ENCODE measurements at places on chromosomes 6 and 20.

DNA sequence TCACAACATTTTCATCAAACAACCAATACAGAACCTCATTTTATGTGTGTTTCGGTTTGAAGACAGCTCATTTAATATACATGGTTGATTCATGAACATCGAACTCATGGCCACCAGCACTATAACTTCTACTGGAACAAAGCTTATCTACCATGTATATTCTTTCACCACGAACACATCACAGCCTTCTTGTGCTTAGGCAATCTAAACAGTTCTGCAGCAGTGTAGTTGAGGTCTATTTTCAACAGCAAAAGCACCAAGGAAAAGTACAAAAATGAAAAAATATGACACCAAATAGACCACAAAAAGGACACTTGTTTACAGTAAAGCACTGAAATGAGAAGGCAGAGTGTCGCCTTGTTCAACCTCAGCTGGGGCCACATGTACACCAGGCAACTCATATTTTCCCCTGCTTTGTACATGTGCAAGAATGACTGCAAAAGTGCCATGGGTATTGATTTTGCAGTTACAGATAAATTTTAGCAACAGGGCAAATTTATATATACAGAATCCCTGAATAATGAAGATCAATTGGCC, 25.8 kb upstream of the KCNK5 start:
- DNase-seq = no peak

DNA sequence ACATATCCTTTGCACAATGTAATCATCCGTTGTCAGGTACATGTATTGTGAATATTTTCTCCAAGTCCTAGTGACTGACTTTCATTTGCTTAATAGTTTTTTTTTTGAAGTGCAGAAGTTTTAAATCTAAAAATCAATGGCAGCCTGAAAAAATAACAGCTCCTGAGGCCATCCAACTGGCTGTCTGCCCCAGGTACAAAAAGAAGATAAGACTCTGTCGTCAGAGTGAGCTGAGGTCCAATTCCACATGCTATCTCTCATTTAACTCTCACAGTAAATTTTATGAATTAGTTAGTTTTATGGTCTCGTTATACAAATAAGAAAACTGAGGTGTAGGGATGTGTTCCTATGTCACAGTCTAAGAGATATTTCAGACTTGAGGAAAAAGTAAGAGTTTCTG, 21.0 kb upstream of the SLPI start:
- no peak for DNase-seq

GRCh38 chr6:135710042-135710441, 141.5 kb upstream of the PDE7B start:
- no peak for DNase-seq

GRCh38 chr6:6884193-6884627, 223.6 kb upstream of the RREB1 start:
- no peak for DNase-seq

DNA sequence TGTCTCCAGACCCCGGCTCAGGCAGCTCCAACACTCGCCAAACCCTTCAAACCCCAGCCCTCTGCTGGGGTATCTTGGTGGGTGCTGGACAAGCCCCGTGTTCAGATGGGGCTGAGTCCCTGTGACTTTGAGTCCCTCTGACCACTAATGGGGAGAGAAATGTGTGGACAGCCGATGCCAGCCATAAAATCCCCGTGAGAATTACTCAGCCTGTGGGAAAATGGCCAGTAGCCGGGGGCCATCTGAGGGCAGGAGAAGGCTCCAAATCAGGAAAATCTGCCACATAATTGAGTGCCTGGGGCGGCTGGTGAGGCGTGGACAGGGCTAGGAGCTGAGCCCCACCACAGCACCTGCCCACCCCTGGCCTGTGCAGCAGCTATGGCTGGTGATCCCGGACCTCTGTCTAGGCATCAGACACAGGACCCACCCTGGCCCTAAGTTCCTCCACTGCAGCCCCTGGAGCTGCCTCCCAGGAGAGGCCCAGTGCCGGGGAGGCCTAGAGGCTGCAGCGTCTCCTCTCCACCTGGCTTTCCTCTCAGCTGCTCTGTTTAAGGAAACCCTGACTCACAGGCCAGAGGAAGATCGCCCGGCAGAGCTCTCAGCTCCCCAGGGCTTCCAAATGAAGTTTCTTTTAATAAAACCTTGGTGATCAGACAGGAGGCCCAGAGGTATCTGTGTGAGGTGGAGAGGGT, 53.7 kb upstream of the SLCO4A1 start:
- no peak for DNase-seq

GRCh38 chr6:41055149-41055548, 2.1 kb downstream of the APOBEC2 start:
- DNase-seq = no peak

DNA sequence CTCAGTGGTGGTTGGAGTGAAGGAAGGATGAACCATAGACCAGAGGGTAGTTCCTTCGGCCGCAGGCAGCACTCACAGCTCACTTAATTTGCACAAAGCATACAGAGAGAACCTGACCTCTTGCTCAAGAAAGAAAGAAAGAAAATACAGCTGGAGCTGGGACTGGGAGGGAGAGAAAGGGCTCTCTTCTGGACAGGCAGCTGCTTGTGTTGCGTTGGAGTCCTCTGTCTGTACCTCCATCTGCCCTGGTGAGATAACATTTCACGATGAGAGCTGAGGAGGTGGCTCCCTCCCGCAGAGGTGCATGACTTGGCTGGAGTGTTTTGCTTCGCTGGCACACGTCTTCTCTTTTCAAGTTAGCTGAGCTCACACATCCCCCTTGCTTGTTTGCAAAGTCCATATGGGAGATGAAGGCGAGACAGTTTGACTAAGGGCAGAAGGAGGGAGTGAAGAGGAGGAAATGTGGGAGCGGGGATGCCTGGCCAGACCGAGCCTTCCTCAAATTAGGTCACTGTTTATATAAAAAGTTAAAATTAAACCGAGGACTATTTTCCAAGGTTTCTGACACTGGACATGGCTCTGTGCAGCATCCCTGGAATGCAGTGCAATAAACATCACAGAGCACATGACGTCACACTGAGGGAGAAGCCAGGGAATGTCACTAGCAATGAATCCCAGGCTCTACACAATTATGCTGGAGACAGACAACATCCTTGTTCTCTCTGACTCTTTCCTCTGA, 359.4 kb downstream of the CD83 start:
- no peak for DNase-seq

GRCh38 chr6:144588697-144589325, 303.7 kb downstream of the UTRN start:
- DNase-seq = no peak

DNA sequence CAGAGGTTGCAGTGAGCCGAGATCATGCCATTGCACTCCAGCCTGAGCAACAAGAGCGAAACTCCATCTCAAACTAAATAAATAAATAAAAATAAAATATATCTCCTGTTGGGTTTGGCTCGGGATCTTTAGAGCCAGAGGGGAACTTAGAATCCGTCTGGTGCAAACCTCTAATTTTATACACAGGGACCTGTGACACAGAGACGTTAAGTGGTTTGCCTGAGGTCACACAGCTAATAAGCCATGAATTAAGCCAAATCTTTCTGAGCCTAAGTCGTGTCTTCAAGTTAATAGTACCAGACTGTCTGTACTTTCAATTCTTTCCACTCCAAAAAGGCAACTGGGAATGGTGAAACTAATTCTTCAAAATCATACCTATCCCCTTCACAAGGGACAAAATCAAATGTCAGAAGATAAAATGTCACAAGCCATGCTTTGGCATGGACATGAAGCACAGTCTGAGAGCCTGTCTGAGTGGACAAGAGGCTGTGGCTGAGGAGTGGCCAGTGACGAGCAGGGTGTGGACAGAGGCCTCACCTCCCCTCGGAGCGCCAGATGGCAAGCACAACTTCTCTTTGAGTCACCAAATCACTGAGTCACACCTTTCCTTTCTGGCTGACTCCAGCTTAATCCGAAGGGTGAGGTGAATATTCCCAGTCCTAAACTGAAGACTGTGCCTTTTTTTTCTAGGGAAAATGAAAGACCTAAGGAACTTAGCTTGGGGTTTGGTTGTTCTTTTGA, 177.4 kb downstream of the TFAP2A start:
- DNase-seq = no peak

Measured in thoracic aorta (tissue), 2 donors.